CD8-positive, alpha-beta T cell (primary cell): ENCODE measurements at places on chromosomes 4 and X. TPM values are rescaled to one million over a fixed set of nuclear protein-coding genes. Genes with fewer than 3 reads are reported as not detected.

Gene BEND2
- not detected for total RNA-seq

Gene MTMR8
- 2.5 TPM for total RNA-seq

Gene MAGEB17
- not detected for total RNA-seq

Gene PGAM4
- total RNA-seq, result not detected

Gene MAGEA12
- total RNA-seq, result not detected

Gene XAGE2
- total RNA-seq, result not detected

Gene GPR143
- not detected for total RNA-seq

Gene FABP2
- total RNA-seq, result not detected

Gene TENM3
- total RNA-seq, result not detected
